ENCODE measurements at places on chromosomes 2 and 18. TPM values are rescaled to one million over a fixed set of nuclear protein-coding genes. Genes with fewer than 3 reads are reported as not detected.

DNA sequence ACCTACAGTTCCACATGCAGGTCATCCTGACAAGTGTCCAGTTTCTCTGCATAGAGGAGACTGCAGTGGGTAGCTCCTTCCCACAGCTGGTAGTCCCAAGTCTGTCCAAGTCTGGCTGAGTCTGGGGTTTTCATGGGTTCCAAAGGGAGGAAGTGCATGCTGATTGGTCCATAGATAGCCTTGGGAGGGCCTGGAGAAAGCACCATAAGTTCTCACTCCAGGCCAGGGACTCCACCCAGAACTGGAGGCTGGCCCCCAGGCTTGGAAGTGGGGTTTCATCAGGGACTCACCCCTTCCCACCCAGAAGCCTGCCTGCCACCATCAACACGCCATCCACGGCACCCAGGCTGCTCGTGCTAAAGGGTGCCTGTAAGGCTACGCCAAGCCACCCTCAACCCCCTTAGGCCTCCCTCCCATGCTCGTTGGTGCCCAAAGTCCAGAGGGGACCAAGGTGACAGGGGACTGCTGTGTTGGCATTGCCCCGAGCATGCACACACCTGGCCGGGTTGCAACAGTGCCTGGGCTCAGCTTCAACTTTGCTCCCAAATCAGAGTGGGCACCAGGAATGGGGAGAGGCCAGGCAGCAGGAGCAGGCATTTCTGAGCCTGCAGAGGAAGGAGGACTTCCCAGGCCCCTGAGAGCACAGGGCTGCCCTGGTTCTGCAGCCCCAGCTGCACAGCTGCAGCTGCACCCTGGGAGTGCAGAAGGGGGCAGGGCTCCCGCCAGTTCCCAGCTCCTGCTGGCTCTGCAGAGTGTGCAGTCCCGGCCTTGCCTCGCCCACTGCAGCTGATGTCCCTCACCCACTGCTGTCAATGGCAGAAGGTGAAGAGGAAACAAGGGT, 116.5 kb upstream of the MAP2 start:
- no peaks in the 10 kb centered on the region for H3K4me1 ChIP-seq
- no peaks in the 10 kb centered on the region for H3K36me3 ChIP-seq
- H3K4me3 ChIP-seq = no peak overlapping the region
- H3K27ac ChIP-seq = no peak overlapping the region
- DNase-seq = no peak
- no peaks in the 10 kb centered on the region for H3K27me3 ChIP-seq

The NCKAP5 gene
- total RNA-seq = 0.54 TPM

DNA sequence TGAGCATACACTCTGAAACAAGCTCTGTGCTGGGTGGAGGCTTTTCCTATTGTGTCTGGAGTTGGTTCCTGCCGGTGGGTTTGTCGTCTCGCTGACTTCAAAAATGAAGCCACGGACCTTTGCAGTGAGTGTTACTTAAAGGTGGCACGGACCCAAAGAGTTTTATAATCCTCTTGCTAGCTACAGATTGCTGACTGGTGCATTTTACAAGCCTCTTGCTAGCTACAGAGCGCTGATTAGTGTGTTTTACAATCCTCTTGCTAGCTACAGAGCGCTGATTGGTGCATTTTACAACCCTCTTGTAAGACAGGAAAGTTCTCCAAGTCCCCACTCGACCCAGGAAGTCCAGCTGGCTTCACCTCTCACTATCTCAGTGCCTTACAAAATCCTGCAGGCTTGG, 15.3 kb downstream of the DCDC2C start:
- no peaks in the 10 kb centered on the region for H3K27me3 ChIP-seq
- H3K36me3 ChIP-seq = no peaks in the 10 kb centered on the region
- no peak for DNase-seq
- H3K27ac ChIP-seq = no peak overlapping the region
- H3K4me1 ChIP-seq = no peaks in the 10 kb centered on the region
- no peak overlapping the region for H3K4me3 ChIP-seq

DNA sequence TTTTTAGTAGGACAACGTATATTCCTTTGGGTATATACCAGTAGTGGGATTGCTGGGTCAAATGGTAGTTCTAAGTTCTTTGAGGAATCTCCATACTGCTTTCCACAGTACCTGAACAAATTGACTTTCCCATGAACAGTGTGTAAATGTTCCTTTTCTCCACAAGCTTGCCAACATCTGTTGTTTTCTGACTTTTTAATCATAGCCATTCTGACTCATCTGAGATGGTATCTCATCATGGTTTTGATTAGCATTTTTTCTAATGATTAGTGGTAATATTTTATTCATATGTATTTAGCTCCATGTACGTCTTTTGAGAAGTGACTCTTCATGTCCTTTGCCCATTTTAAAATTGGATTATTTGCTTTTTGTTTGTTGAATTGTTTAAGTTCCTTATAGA, 58.4 kb upstream of the CERS6 start:
- H3K27me3 ChIP-seq = no peaks in the 10 kb centered on the region
- no peaks in the 10 kb centered on the region for H3K4me1 ChIP-seq
- H3K4me3 ChIP-seq = no peak overlapping the region

GRCh38 chr18:581096-581495, 916 bp downstream of the CETN1 start:
- H3K27me3 ChIP-seq = no peaks in the 10 kb centered on the region
- H3K4me1 ChIP-seq = no peaks in the 10 kb centered on the region
- no peak for DNase-seq
- no peaks in the 10 kb centered on the region for H3K36me3 ChIP-seq
- H3K27ac ChIP-seq = no peak overlapping the region

DNA sequence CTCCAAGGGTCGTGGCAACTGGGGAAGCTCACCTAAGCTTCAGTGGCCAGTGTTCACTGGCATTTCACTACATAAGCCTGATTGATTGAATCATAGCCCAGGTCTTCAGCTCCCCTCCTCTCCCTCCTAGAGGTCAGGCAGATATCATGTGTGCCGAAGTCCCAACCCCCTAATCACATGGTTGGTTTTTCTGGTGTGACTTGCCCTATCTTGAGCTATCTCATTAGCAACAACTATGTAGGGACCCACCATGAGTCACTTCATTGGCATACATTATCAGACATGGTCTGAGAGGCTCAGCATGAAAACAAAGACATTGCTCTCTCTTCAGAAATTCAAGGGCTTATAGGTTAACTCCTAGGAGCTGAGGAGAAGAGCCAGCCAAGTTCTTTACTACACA, 76.8 kb downstream of the LYPD1 start:
- H3K27ac ChIP-seq = no peak overlapping the region
- H3K4me1 ChIP-seq = no peaks in the 10 kb centered on the region
- no peak overlapping the region for H3K4me3 ChIP-seq
- no peaks in the 10 kb centered on the region for H3K27me3 ChIP-seq

Data from sigmoid colon (tissue), 7 donors.